ENCODE measurements at places on chromosomes 4 and X.

DNA sequence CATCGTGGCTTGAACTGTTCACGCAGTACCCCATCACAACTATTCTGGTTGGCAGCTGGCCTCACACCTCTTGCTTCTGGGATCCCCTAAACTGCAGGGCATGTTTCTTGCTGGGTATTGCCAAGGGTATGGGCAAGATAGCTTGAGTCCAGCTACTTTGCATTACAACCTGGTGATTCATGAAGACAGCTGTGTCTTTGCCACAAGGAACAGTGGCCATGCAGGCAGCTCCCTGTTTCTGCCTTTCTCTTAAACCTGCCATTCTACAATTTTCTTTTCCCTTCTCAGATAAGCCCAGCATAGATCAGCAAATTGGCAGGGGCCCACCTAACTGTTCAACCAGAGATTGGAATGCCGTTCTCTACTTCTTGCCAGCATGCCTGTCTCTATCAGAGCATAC lies 42.8 kb downstream of the TENM3 start:
- no peak for DNase-seq

- no peak for DNase-seq
Measured at GRCh38 chrX:46770817-46771163, 11.9 kb upstream of the SLC9A7 start.

DNA sequence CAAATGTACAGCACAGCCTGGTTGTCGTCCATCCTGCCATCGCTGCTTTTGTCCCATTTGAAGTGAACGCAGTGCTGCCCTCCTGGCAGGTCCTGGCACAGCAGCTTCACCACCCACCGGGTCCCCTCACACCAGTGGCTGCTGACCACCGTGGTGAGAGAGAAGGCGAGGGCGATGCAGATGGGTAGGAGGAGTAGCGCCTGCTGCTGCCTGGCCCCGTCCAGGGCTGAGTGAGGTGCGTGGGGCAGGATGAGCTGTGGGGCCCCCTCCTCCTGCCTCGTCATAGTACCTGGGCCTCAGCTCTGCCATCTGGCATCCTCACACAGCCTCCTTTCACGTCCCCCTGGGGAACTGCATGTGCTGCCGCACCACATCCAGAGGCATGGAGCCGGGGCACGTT lies 1.8 kb downstream of the DCAF8L2 start:
- DNase-seq: no peak

GRCh38 chr4:97367878-97368277 lies 775.4 kb downstream of the STPG2 start:
- no peak for DNase-seq

DNA sequence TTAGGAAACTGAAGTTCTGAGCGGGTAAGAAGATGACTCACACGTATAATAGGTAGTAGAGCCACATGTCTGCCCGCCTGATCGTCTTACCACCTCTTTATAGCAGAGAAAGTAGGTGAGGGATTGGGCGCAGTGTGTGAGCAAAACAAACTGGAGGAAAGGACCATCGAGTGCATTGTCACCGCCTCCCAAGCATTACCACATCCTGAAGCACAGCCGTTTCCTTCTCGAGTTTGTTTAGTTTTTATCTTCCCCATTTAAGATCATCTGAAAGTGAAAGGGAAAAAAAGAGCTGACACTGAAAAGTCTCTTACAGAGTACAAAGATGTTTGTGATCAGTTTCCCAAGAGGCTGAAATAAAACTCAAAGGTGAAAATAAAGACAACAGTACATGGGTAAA lies 14.8 kb downstream of the PDK3 start:
- peak; percentile 25 for DNase-seq

GRCh38 chr4:88382621-88383020 lies 4.0 kb downstream of the HERC6 start:
- DNase-seq: peak; percentile 30

- DNase-seq: no peak
Measured at GRCh38 chr4:180636696-180637404, 1606.4 kb upstream of the TENM3 start.

- no peak for DNase-seq
Measured at GRCh38 chr4:14434483-14434882, 567.8 kb upstream of the CPEB2 start.

GRCh38 chrX:103666202-103667107 lies 20.0 kb downstream of the MORF4L2 start:
- DNase-seq: no peak

- DNase-seq: no peak
Measured at GRCh38 chr4:166318810-166319525, 445.9 kb downstream of the TLL1 start.

- no peak for DNase-seq
Measured at GRCh38 chr4:70687392-70687791, 940 bp upstream of the UTP3 start.

GRCh38 chrX:54089191-54089590 lies 44.9 kb upstream of the PHF8 start:
- DNase-seq: no peak

DNA sequence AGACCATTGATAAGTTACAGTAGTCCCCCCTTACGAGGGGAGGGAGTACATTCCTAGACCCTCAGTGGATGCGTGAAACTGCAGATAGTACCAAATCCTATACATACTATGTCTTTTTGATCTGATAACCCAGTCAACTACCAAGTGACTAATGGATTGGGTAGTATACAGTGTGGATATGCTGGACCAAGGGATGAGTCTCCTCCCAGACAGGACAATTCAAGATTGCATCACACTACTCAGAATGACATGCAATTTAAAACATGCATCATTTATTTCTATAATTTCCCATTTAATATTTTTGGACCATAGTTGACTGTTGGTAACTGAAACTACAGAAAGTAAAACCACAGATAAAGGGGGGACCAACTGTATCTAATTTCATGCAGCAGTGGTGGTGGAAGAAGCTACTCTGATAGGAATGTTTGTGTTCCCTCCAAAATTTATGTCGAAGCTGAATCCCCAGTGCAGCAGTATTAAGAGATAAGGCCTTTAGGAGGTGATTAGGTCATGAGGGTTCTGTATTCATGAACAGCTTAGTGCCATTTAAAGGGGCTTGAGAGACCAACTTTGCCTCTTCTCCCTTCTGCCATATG lies 11.9 kb downstream of the HADH start:
- no peak for DNase-seq

GRCh38 chrX:84182516-84182915 lies 5.5 kb downstream of the RPS6KA6 start:
- DNase-seq: no peak

DNA sequence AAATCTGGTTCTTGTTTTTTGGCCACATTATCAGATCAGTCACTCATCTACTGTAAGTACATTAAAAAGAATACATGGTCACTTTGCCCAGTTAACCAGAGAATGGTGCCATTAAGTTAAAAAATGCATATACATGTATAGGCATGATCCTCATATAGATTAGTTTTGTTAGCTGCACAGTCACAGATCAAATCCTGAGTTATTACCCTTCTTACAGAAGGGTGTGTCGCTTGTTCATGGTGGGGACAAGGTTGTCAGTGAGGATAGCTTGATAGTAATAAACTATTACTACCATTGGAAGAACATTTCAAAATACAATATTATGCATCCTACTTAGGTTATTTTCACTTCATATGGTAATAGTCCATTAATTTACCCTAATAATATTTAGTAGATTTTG lies 48.5 kb downstream of the GALNT7 start:
- no peak for DNase-seq

DNA sequence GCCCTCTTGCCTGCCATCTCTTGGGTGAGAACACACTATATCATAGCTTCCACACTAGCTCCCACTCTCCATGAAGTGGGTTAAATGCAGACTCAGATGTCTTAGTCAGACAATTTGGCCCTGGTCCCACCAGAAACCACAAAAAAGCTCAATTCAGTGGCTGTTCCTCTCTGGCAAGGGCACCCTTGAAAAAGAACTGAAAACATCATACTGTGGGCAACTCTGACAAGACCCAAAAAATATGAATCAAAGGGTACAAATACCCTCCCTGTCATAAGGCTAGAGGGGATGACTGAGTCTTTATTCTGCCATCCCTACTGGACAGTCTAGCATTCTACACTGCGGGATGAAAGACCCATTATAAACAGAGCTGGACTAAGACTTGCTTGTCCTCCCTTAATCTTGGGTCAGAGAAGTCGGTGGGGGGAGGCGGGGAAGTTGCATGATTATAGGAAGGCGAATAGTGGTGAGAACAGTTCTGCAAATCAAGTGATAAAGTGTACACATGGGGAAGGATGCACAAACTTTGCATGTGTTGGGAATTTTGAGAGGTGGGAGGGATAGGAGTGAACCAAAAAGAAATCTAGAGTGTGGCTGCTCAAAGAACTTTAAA lies 172.1 kb downstream of the OPHN1 start:
- no peak for DNase-seq

GRCh38 chrX:49993661-49994060 lies 71.3 kb downstream of the CLCN5 start:
- no peak for DNase-seq

- no peak for DNase-seq
Measured at GRCh38 chr4:35124106-35124505, 1120.2 kb downstream of the ARAP2 start.

DNA sequence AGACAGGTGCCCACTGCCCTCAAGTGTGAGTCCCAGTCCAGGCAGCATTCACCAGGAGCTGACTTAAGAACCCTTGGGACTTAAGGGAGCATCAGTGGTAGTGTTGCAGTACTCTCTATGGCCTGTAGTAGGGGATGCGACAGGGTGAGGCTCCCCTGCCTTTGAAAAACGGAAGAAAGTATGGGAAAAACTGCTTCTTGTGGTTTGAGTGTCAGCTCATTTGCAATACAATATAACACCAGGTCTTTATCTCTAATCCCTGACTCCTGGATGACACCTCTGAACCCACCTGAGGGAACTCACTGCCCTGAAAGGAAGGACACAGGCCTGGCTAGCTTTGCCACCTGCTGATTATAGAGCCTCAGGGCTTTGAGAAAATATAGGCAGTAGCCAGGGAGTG lies 176.0 kb downstream of the SMARCA1 start:
- no peak for DNase-seq
